ENCODE measurements at places on chromosomes 7 and 10.

DNA sequence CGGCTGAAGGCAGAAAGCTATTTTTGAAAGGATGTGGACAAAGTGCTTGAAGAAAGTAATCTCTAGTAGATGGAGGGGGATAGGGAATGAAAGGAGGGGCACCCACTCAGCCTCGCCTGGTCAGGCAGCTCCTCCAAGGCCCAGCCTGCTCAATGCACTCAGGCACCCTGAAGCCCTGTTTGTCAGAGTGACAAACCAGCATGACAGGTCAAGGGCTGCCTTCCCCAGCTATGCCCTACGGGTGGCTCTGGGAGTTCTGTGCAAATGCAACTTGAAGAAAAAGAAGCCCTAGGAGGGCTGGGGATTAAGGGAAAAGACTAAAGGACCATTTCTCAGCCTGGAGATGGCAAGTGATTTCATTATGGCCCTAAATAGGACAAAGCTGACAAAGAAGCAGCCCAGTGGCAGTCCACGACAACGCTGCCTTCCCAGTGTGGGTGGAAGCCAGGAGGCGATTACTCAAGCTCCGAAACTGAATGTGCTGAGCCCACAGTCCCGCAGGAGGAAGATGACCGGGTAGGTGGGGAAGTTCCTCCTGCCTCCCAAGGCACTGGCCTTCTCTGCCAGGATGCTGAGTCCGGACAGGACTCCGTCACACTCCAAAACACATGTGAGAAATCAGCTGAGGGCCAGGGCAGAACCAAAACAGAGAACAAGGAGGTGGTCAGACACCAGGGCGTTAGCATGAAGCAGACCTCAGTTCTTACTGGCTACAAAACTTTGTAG, 16.3 kb downstream of the LIPA start:
- DNase-seq: no peak

GRCh38 chr7:11313801-11314200, 340.1 kb downstream of the PHF14 start:
- no peak for DNase-seq

GRCh38 chr10:101780187-101780817, 2.9 kb downstream of the NPM3 start:
- DNase-seq: no peak

GRCh38 chr7:84735011-84735410, 451.8 kb downstream of the SEMA3D start:
- DNase-seq: no peak

DNA sequence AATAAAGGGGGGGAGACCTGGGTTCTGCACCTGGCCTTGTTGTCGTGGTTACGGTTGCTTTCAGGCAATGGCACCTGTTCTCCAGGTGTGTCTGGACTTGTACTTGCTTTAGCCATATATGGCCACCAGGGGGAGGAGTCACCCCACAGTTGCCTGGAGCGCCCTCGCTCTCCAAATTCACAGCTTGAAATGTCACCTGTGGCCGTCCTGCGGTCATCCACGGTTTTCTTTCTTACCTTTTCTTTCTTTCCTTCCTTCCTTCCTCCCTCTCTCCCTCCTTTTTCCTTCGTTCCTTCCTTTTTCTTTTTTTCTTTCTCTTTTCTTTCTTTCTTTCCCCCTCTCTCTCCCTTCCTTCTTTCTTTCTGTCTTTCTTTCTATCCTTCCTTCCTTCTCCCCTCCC, 157.2 kb upstream of the ZNF92 start:
- DNase-seq: peak; percentile 93

Data from NCI-H2081 (cell line).